DMS153 (cell line): ENCODE measurements at places on chromosomes 1 and 21.

GRCh38 chr1:216814576-216815259, 91.5 kb upstream of the ESRRG start:
- DNase-seq, result no peak

DNA sequence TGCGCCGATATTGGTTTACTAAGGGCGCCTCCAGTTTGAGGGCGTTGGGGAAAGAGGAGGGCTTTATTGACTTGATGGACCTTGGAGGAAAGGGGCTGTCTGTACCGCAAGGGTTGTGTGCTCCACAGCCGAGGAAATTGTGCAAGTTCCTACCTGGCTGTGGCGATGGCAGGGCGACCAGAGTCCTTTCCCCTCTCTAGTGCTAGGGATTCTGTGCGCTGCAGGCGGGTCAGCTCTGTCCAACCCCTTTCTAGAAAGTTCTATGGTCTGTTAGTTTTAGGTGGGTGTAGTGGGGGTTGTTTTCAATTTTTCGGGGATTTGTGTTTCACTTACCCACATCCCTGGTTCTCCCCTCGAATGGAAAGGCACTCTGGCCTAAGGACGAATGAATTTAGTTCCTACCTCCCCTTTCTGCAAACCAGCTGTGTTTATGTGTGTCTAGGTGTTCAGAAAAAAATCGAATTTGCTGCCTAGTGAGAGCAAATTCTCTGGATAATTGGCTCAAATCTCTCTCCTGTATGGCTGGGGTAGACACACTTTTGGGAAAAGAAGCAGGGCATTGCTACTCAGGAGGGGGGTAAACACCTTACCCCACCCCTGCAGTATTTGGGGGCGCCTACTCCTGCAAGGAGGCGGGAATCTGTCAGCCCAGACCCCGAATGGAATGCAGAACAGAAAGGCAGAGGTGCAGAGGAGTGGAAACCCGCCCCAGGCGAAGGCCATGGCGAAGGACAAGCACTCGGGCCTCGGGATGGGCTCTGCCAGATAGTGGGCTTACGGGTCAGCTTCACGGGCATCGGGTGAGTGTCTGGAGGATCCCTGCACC, 2.0 kb downstream of the DMBX1 start:
- DNase-seq, result no peak

DNA sequence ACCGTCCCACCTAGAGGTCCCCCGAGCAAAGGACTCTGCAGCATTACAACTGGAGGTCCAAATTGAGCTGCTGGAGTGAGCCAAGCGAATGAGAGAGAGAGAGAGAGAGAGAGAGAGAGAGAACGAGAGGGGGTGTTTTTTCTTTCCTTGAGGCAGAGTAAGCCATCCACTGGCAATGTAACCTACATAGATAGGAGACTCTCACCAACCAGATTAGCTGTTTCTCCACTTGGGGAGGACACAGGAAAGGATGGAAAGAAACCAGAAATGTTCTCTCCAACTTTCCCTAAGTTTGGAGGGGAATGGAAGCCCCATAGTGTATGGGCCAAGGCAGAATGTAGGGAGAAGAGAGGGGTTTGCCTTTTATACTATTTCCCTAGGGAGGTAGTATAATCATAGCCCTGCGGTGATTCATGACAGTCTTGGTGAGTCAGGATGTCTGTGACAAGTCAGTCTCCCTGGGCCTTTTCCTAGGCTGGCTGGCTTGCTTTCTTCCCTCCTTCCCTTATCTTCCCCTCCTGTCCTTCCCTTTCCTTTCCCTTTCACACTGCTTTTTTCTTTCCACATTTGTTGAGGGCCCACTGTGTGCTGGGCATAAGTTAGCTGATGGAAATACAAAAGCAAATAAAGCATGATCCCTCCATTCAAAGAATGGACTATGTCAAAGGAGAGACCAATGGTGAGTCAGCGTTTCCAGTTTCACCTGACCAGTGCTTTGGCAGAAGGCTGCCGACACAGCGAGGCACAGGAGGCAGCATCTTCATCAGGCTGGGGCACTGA, 7.1 kb downstream of the FNDC7 start:
- no peak for DNase-seq

DNA sequence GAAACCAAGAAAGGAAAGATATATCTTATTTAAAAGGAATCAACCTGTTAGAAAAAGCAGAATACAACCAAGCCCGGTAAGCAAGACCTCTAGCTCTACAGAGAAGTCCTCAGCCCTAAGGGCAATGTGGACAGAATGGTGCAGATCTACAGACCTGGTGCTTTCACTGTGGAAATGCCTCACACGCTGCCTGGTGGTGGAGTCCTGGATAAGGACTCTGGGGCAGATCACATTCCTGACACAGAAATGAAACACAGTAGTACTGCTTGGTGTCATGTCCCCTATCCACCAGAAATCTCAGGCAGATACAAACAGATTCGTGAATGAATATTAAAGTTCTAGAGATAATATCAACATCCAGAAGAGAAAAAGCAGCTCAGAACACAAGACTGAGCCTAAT, 6.8 kb downstream of the CNN3 start:
- no peak for DNase-seq

DNA sequence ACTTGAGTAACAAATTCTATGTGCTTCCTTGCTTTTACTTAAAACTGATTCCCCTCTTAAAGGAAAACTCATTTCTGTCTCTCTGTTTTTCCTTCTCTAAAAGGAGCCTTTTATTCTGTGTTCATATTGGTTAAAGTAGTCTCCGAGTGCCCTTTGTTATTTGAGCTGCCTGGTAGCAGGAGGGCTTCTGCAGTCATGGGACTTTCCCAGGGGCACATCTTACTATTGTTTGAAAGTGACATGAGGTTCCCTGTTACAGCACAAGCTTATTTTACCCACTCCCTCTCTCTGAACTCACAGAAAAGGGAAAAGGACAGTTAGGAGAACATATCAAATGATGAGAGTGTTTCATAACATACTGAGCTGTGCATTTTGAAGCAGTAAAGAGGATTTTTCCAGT, 58.1 kb upstream of the ANGPTL1 start:
- no peak for DNase-seq

DNA sequence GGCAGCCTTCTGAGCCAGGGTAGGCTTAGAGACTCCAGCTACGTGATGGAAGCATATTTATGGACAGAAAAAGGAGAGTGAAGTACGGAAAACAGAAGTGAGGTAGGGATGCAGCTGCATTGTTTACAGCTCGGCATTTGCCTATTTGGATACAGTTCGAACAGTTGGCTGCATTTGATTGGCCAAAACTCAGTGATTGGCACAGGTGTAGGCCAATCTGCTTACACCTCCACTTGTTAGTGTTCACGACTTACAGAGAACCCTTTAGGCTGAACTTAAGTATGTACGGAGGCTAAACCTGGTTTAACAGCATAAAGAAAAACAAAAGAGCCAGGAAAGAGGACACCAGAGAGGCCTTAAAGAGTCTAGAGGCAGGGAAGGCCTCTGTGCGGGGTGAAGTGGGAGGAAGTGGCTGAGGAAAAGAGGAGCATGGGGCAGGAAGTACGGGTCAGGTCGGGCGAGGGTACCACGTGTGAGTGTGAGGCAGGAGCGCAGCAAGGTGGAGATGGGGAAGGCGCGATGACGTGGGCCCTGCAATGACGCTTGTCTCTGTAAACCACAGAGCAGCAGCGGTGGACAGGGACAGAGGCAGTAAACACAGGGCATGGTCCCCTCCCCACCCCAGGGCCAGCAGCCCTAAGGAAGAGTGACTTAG, 32.0 kb downstream of the RSPH1 start:
- DNase-seq, result peak; percentile 94

GRCh38 chr1:199688133-199688676, 339.3 kb upstream of the NR5A2 start:
- DNase-seq, result no peak

DNA sequence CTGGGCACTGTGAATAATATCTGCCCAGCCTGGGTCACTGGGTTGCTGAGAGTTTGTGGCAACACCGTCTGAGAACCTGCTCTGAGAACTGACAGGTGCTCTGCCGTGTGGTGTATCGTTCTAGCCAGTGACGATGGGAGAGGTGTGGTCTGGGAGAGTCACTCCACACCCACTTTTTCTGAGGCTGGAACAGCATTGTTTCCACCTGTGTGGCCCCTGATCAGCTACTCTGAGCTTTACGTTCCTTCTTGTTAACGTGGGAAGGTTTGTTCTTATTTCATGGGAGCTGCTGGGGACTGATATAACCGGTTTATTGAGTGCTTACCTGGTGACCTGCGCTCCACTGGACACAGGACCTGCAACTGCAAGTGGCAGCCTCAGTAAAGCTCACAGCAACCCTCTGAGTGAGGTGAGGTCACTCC, 34.8 kb upstream of the TENT5C start:
- peak; percentile 57 for DNase-seq

DNA sequence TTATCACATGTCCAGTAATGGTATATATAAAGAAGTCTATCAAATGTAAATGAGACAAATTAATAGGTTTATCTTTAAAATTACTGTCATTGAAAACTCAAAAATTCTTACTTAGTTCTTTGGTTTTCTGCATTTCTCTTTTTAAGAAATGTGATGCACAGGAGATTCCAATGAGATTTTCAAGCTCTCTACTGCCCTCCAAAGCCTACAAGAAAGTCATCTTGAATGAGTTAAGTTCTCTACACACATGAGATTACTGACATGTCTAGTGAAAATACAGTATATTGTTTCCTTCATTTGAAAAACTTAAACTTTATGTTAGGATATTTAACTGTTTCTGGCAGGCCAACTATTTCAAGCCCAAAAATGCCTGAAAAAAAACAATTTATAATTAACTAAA, 68.8 kb downstream of the ITGB3BP start:
- no peak for DNase-seq

DNA sequence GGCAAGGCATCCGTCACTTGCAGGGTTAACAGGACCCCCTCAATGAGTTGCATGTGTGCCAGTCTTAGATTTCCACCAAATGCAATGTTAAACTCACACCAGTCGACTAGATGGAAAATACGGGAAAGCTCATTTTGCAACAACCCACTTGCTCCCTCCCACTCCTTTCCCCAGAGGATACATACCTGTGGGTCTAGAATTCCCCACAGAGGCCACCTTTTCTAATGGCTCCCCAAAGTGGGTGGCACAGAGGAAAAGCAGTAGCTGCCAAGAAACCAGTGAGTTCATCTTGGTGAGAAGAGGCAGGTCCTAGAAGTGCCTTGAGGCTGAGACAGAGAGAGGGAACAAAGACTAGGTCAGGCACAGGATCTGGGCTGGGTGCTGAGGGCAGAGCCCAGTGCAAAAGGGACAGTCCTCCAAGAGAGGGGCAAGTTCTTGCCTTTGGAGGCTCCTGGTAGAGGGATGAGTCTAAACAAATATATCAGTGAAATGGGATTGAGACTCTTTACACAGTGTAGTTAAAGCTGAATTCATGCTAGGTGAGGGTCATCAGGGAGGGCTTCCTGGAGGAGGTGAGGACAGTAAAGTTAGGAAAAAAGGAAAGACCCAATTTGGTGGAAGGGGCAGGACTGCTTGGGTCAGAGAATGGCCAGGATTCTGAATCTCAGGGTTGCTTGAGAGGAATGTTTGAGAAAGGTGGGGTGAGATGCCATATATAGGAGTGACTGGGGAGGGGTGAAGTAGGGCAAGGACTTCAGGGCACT, 3.5 kb downstream of the KISS1 start:
- DNase-seq, result no peak

DNA sequence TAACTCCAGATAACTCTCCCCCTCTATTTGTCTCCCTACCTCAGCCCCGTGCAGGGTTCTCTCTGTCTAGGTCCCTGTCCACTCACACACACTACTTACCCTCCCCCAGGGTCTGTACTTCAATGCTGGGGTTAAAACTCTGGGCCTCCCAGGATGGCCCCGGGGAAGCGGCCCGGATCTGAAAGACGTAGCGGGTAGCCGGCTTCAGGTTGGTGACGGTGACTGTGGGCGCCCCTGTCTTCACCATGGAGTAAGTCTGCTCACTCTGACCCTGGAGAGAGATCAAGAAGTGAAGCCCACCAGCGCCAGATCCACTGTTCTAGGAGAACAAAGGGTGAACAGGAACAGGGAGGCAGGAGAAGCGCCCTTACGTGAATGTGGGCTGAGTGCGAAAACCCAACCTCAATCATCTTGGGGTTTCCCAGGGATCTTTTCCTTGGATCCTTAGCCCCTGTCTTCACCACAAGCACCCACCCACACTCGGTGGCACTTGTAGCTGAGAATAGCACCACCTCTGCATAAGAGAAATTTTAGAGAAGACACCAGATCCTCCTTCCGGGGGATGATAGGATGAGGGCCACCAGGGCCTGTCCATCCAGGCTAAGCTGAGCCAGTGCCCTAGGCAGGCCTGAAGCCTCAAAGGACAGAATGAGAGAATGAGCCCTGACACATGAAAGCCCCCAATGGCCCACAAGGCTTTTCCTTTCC, 33.5 kb downstream of the EPHA10 start:
- DNase-seq, result no peak

DNA sequence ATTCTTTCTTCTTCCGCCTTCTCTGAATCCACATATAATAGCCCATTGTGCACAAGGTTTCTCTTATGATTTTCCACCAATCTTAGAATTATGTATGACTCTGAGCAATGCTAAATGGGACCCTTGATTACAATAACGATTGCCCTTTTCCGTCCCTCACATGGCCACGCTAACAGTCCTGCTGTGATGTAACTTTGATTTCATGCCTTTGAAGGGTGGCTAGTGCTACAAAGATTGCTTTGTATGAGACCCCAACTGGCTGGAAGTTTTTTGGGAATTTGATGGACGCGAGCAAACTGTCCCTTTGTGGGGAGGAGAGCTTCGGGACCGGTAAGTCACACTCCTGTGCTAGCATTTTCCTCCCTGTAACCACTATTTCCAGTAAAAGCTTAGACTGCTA, 45.3 kb downstream of the PGM1 start:
- DNase-seq, result no peak

- no peak for DNase-seq
These were observed 7.3 kb upstream of the TINAGL1 start for GRCh38 chr1:31568895-31569595.

- peak; percentile 95 for DNase-seq
These were observed at the start of gene PCAT6 for GRCh38 chr1:202810615-202811295. TSS of gene PCAT6 (plus strand) at chr1:202810954.

GRCh38 chr1:180934563-180934962, 21.9 kb downstream of the KIAA1614 start:
- no peak for DNase-seq

GRCh38 chr1:198850196-198850595, 211.4 kb downstream of the PTPRC start:
- no peak for DNase-seq

GRCh38 chr1:16254263-16254928, 17.4 kb upstream of the CPLANE2 start:
- DNase-seq, result no peak

DNA sequence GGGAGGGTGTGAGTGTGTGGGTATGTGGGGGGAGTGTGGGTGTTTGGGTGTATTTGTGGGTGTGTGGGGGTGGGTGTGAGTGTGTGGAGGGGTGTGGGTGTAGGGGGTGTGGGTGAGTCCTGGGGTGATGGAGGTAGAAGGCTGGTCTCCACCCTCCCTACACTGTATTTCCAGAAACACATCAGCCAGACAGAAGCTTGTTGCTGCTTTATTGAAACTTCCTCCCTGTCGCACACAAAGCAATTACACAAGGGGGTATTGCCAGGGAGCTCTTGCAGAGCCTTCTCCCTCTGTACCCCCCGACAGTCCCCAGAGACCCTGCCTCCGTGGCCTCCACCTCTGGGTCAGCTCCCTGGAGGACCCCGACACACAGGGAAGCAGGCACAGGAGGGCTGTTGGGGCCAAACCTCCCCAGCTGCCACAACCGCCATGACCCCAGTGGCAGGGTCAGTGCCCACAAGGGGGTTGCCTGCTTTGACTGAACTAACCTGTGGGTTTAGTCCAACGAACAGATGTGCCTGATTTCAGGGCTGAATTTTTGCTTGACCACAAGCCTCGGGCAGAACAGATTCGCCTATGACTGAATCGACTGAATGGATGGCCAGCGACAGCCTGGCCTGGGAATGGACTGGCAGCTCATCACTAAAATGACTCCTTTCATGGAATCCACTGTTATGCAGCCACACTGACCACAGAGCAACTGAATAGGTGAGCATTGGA, 9.1 kb upstream of the MATN1 start:
- no peak for DNase-seq
